Effector memory CD4-positive, alpha-beta T cell (primary cell): ENCODE measurements at places on chromosomes 7 and 10.

- DNase-seq = no peak
- H3K27me3 ChIP-seq = no peaks in the 10 kb centered on the region
- no peak overlapping the region for H3K4me3 ChIP-seq
- H3K27ac ChIP-seq = no peak overlapping the region
- H3K4me1 ChIP-seq = peaks cover 12% of the 10 kb centered on the region
These were observed 4.4 kb downstream of the FRAT1 start for GRCh38 chr10:97323501-97323900.

DNA sequence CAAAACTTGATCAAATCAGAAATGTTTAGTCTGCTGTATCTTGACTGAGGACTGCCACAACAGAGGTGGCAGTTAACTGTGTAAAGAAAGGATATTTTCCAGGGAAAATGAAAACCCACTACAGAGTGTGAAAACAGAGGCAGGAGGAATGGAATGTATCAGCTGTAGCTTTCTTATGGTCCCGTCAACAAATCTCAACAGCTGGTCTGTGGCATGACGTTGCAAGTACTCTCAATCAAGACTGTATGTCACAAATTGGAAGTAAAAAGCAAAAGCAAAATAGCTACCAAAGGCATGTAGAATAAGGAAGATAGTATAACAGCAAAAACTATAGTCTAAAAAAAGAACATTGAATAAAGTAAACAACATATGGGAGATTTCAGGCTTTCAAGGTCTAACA lies 123.5 kb downstream of the KMT2C start:
- DNase-seq = no peak
- no peak overlapping the region for H3K4me3 ChIP-seq
- H3K27ac ChIP-seq = no peak overlapping the region
- no peaks in the 10 kb centered on the region for H3K27me3 ChIP-seq
- H3K4me1 ChIP-seq = no peaks in the 10 kb centered on the region

GRCh38 chr10:23445591-23445990 lies 6.7 kb downstream of the OTUD1 start:
- peaks cover 14% of the 10 kb centered on the region for H3K4me1 ChIP-seq
- no peak for DNase-seq
- no peaks in the 10 kb centered on the region for H3K36me3 ChIP-seq
- H3K27ac ChIP-seq = no peak overlapping the region

DNA sequence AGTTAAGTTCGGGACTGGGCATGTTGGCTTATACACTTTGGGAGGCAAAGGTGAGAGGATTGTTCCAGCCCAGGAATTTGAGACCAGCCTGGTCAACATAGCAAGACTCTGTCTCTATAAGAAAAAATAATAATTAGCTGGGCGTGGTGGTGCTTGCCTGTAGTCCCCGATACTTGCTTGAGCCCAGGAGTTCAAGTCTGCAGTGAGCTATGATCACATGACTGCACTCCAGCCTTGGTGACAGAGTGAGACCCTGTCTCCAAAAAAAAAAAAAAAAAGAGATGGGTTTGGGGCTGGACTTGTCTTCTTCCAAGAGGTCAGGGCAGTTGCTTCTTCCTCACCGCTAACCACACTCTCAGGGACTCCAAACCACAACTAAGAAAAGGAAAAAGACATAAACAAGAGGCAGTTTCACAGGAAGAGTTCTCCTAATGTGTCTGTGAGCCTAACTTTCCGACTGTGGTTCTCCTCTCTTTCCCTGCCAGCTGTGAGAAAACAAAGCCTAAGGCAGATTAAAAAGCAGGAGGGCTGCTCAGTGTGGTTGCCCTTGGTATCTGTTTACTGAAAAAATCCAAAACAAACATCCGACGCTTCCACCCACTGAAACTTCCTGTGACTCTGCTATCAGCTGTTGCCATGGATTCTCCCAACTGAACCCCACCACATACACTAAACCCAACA lies 2.4 kb upstream of the SERPINE1 start:
- H3K4me3 ChIP-seq = no peak overlapping the region
- no peak for DNase-seq
- no peak overlapping the region for H3K27ac ChIP-seq
- H3K27me3 ChIP-seq = peaks cover 14% of the 10 kb centered on the region
- peaks cover 17% of the 10 kb centered on the region for H3K4me1 ChIP-seq
- no peaks in the 10 kb centered on the region for H3K36me3 ChIP-seq

DNA sequence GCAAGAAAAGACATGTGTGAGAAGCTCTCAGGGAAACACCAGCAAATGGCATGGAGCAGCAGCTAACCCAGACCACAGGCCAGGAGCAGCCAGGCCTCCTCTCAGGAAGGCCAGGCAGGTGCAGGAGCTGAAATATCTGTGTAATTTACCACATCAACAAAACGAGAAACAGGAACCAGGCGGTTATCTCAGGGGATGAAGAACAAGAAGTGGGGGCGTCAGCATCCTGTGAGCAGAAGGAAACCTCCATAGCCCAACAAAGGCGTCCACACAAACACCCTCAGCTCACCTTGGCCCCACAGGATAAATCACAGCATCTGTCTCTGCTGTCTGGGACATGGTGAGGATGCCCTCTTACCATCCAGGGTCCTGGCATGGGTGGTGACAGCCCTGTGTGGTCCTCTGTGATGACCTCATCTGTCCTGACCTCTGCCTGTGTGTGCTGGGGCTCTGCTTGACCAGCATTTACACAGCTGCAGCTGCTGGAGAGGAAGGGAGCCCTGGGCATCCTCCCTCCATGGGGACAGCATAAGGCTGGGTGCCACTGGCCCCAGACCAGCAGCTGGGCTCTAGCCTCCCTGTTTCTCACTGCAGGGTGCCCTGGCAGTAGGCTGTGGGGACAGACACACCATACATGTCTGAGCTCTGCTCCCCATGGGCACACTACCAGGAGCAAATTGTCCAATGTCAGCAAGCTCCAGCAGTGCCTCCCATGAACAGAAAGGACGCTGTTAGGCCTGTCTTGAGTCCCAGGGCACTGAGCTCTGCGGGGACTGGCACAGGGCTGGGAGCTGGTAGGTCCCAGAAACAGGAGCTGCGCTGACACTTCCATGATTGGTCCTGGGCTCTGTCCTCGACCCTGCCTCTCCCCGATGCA lies 34.6 kb downstream of the ANXA8 start:
- no peaks in the 10 kb centered on the region for H3K27me3 ChIP-seq
- DNase-seq = no peak
- H3K4me3 ChIP-seq = no peak overlapping the region
- no peaks in the 10 kb centered on the region for H3K36me3 ChIP-seq
- no peaks in the 10 kb centered on the region for H3K4me1 ChIP-seq

- no peaks in the 10 kb centered on the region for H3K4me1 ChIP-seq
- no peaks in the 10 kb centered on the region for H3K36me3 ChIP-seq
- H3K4me3 ChIP-seq = no peak overlapping the region
- H3K27ac ChIP-seq = no peak overlapping the region
These were observed 53.5 kb downstream of the GLI3 start for GRCh38 chr7:42183547-42183946.

DNA sequence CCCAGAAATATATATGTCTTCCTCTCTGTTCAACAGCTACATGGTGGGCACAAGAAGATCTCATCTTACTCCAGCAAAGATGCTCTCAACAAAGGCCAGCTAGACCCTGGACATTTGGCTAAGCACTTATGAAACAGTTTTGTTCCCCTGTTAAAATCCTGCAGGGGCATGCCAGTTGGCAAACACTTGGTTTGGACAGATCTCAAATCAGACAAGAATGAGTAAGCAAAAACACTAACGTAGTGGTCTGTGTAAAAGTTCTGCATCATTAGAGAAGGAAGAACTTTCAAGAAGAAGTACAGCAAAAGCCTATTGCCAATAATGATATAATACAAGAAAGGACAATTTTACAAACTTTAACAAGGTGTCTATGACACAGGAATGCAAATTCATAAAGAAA lies 125.6 kb downstream of the CALN1 start:
- H3K4me1 ChIP-seq = no peaks in the 10 kb centered on the region
- H3K36me3 ChIP-seq = no peaks in the 10 kb centered on the region
- DNase-seq = no peak
- no peak overlapping the region for H3K4me3 ChIP-seq

DNA sequence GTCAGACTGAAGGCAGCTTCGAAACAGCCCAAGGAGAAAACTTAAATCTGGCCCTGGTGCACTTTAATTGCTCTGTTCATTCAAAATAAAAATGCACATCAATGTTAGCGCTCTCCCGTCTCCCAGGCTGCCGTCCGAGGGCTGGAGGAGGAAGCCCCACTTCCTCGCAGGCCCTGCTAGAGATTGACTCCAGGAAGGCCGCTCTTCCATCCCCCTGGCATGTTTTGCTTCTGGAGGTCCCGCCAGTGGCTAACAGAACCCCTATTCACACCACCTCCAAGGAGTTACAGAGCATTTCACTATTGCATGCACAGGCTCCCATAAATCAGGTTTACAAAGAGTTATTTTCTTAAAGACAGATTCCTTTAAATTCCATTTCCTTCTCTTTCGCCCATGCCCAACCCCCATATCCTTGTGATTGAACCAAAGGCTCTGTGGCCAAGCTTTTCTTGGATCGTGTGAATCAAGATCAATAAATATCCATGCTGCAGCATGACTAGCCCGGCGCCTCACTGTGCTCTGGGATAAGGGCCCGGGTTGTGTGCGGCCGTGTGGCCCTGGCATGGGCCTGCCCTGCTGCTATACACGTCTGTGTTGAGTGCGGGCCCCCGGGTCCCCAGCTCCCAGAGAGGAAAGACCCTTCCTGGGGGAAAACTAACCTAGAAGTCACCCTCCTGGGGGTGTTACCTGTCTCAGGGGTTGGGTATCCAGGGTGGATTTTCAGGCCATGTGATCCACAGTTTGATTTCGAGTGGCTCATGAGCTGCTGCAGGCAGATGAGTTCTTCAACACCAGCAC lies 118.7 kb upstream of the GDF10 start:
- no peak for DNase-seq
- H3K36me3 ChIP-seq = no peaks in the 10 kb centered on the region
- no peaks in the 10 kb centered on the region for H3K4me1 ChIP-seq
- no peak overlapping the region for H3K4me3 ChIP-seq
- no peak overlapping the region for H3K27ac ChIP-seq
- no peaks in the 10 kb centered on the region for H3K27me3 ChIP-seq

- H3K27me3 ChIP-seq = no peaks in the 10 kb centered on the region
- H3K27ac ChIP-seq = no peak overlapping the region
These were observed 1344.3 kb upstream of the LRRTM3 start for GRCh38 chr10:65581426-65582026.

DNA sequence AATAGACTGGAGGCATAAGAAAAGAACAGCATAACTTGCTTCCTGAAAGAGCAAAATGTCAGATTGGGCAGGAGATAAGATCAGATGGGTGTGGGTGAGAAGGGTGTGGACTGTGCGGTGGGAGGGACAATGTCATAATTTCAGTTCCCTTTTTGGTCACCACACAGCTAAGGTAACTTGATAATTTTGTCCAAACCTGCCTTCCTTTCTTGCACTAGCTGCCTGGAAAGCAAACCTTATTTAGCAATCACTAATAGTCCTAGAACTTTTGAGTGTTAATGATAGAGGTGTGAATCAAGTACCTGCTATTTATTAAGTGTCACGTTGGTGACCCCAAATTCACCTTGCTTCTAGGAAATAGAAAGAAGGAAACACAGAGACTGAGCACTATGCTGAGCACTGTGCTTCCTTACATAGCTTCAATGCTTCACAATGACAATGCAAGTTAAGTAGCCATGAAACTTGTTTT lies 72.4 kb upstream of the SP4 start:
- peaks cover 36% of the 10 kb centered on the region for H3K4me1 ChIP-seq
- H3K27me3 ChIP-seq = no peaks in the 10 kb centered on the region
- peak overlapping the region; percentile 6 for H3K4me3 ChIP-seq

- no peak overlapping the region for H3K4me3 ChIP-seq
- no peaks in the 10 kb centered on the region for H3K4me1 ChIP-seq
These were observed 277.6 kb downstream of the SFMBT2 start for GRCh38 chr10:7133278-7133677.

- no peaks in the 10 kb centered on the region for H3K27me3 ChIP-seq
- no peaks in the 10 kb centered on the region for H3K36me3 ChIP-seq
- no peak overlapping the region for H3K4me3 ChIP-seq
- no peak for DNase-seq
- H3K4me1 ChIP-seq = no peaks in the 10 kb centered on the region
These were observed 39.2 kb upstream of the NANOS1 start for GRCh38 chr10:118990326-118990725.

- H3K4me3 ChIP-seq = no peak overlapping the region
- no peaks in the 10 kb centered on the region for H3K4me1 ChIP-seq
- no peak overlapping the region for H3K27ac ChIP-seq
- DNase-seq = no peak
- H3K27me3 ChIP-seq = no peaks in the 10 kb centered on the region
- no peaks in the 10 kb centered on the region for H3K36me3 ChIP-seq
These were observed 305.1 kb upstream of the CSTF2T start for GRCh38 chr10:52004342-52004949.

- no peak for DNase-seq
- H3K4me1 ChIP-seq = peaks cover 12% of the 10 kb centered on the region
- peak within 1 kb of the TSS; percentile 70 for H3K4me3 ChIP-seq
- no peaks in the 10 kb centered on the region for H3K27me3 ChIP-seq
- peak within 1 kb of the TSS; percentile 75 for H3K27ac ChIP-seq
These were observed at the start of gene DPY19L1 for GRCh38 chr7:35037211-35037525. Gene DPY19L1 (minus strand): TSS chr7:35037485. CDS start chr7:35037394, 91 bp downstream.

- H3K4me1 ChIP-seq = peaks cover 9% of the 10 kb centered on the region
- DNase-seq = no peak
- no peak overlapping the region for H3K4me3 ChIP-seq
- peaks cover under 1% of the 10 kb centered on the region for H3K27me3 ChIP-seq
These were observed 4.4 kb downstream of the FUOM start for GRCh38 chr10:133353202-133353959.
